Aorta (tissue), 5 donors: ENCODE measurements at places on chromosomes 2 and 18. TPM values are rescaled to one million over a fixed set of nuclear protein-coding genes. Genes with fewer than 3 reads are reported as not detected.

Gene FOSL2
- 184 TPM for total RNA-seq

Gene STAT4
- total RNA-seq: 3.8 TPM

Gene CSRNP3
- 3.7 TPM for total RNA-seq

Gene TET3
- total RNA-seq: 9.5 TPM

Gene CTLA4
- total RNA-seq: 0.30 TPM

- H3K27ac ChIP-seq: no peak overlapping the region
- no peaks in the 10 kb centered on the region for H3K27me3 ChIP-seq
- no peak for DNase-seq
- no peaks in the 10 kb centered on the region for H3K36me3 ChIP-seq
- no peaks in the 10 kb centered on the region for H3K4me1 ChIP-seq
Measured at GRCh38 chr2:27069961-27070618, 1.4 kb downstream of the OST4 start.

- DNase-seq: no peak
- H3K27me3 ChIP-seq: no peaks in the 10 kb centered on the region
- H3K4me3 ChIP-seq: no peak overlapping the region
Measured at GRCh38 chr2:214604861-214605260, 194.0 kb downstream of the VWC2L start.

GRCh38 chr2:3539836-3540235 is 18.3 kb downstream of the RNASEH1 start:
- no peak overlapping the region for H3K27ac ChIP-seq
- no peaks in the 10 kb centered on the region for H3K4me1 ChIP-seq
- H3K36me3 ChIP-seq: peaks cover 4% of the 10 kb centered on the region
- H3K27me3 ChIP-seq: no peaks in the 10 kb centered on the region

DNA sequence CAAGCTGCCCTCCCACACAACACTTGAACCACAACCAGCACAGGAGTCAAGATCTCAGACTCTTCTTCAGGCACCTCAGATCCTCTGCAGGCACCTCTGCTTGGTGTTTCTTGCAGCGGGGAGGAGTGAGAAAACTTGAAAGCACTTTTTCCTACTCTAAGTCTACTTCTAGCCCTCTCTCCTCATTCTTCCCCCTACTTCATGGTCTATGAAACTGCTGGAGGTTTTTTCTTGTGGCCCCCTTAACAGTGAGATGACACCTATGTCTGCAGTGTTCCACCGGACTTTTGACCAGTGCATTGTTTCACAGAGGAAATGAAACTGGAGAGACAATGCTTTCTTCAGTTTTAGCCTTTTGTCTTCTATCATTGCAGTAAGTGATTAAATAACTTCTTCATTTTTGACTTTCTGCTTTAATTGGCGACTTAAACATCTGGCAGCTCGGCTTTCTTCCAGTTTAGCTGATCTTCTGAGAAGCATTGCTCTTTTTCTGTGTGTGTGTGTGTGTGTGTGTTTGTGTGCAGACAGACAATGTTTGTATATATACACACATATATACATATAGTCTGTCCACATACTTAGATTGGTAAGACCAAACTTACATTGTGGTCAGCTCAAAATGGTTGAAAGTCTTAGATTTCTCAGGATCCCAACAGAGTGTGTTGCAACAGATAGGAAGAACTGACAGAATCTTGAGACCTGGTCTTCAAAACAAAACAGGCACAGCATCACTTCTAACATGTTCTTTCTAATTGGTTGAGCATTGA is 1474.0 kb upstream of the TMEFF2 start:
- DNase-seq: no peak
- no peak overlapping the region for H3K4me3 ChIP-seq
- no peaks in the 10 kb centered on the region for H3K27me3 ChIP-seq
- no peak overlapping the region for H3K27ac ChIP-seq
- H3K36me3 ChIP-seq: no peaks in the 10 kb centered on the region
- no peaks in the 10 kb centered on the region for H3K4me1 ChIP-seq

DNA sequence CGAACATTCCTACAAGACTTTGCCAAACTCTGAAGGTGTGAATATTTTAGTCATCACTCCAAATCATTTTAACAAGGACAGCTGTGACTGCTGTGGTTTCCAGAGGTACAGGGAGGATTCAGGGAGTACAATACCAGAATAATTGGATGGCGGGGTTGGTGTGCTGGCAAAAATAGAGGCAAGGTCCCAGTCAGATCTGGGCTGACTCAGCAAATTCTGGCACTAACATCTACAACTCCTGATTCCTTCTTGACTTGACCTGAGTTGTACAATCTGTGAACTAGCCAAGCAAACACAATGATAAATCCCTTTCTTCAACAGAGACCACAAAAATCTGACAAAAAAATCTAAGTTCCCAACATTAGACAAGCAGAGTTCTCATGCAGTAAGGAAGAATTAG is 40.4 kb downstream of the RMP24 start:
- no peaks in the 10 kb centered on the region for H3K27me3 ChIP-seq
- no peaks in the 10 kb centered on the region for H3K4me1 ChIP-seq
- DNase-seq: no peak
- no peaks in the 10 kb centered on the region for H3K36me3 ChIP-seq
- no peak overlapping the region for H3K4me3 ChIP-seq
- no peak overlapping the region for H3K27ac ChIP-seq

GRCh38 chr2:219607931-219608330 is 10.3 kb downstream of the STK11IP start:
- H3K4me1 ChIP-seq: no peaks in the 10 kb centered on the region
- no peak for DNase-seq
- H3K27me3 ChIP-seq: no peaks in the 10 kb centered on the region
- no peaks in the 10 kb centered on the region for H3K36me3 ChIP-seq

DNA sequence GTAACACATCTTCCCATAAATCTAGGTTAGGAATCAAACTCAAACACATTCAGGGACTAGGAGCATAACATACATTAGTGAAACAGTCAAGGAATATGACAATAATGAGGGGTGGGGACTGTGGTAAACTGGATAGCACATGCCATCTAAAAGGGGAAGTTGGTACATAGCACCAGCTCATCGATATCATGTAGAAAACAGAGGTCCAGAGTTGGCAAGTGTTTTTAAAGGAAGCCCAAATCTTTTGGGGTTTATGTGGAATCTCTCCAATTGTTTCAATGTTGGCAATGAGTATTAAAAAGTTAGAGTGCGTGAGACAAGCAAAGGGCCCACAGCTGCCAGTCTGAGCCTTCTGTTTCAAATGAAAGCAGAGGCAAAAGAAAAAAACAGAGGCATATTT is 24.4 kb downstream of the KLF7 start:
- H3K27me3 ChIP-seq: no peaks in the 10 kb centered on the region
- H3K4me1 ChIP-seq: peaks cover 8% of the 10 kb centered on the region
- H3K4me3 ChIP-seq: no peak overlapping the region
- H3K36me3 ChIP-seq: peaks cover 1% of the 10 kb centered on the region
- H3K27ac ChIP-seq: peak overlapping the region; percentile 44

- H3K4me1 ChIP-seq: no peaks in the 10 kb centered on the region
- no peak for DNase-seq
- no peak overlapping the region for H3K27ac ChIP-seq
- H3K27me3 ChIP-seq: no peaks in the 10 kb centered on the region
Measured at GRCh38 chr2:15571729-15572128, 10.6 kb upstream of the NBAS start.

GRCh38 chr2:207467716-207468347 is 61.9 kb upstream of the CREB1 start:
- peaks cover 2% of the 10 kb centered on the region for H3K4me1 ChIP-seq
- H3K27me3 ChIP-seq: no peaks in the 10 kb centered on the region
- no peak overlapping the region for H3K4me3 ChIP-seq
- no peak for DNase-seq
- no peak overlapping the region for H3K27ac ChIP-seq
